Cortex of kidney (tissue), 1 donor: ENCODE measurements at places on chromosomes 7 and 10.

DNA sequence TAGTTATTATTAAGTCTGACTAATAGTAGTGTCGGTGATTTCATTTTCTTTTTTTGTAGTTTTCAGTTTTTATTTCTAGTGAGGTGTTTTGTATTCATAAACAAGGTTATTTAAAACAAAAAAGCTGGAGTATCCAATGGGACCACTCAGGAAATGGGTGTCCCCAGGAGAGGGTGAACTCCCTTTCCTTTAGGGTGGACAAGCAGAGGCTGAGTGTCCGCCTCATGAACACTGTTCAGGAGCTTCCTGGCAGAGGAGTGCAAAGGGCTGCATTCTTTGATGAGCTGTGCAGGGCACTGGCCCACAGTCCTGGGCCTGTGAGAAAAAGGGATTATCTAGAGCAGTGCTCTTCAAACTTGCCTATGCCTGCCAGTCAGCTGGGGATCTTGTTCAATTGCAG is 56.0 kb downstream of the ADAMTS14 start:
- DNase-seq, result no peak

DNA sequence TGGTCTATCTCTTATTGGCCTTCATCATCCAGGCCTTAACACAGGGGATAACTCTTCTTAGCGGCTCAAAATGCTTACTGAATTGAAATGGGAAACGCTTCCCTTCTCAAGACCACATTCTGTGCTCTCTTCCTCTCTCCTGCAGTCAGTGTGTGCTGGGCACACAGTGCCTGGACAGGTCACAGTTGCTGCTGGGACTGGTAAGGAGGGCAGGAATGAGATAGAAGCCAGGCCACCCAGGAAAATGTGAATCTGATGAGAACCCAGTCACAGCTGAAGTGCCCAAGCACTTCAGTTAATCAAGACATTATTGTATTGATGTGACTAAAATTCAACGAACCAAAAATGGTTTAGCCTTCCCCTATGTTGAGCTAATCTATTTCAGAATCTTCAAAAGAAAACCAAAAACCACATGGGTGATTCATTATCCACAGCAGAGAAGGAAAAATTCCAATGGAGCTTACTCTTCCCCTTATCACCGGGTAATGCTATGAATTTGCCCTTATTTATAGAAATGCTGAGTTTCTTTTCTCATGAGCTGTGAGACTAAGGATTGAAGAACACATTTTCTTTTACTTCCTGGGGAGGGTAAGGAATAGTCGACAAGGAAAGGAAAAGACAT is 41.2 kb upstream of the PLPP4 start:
- no peak for DNase-seq

DNA sequence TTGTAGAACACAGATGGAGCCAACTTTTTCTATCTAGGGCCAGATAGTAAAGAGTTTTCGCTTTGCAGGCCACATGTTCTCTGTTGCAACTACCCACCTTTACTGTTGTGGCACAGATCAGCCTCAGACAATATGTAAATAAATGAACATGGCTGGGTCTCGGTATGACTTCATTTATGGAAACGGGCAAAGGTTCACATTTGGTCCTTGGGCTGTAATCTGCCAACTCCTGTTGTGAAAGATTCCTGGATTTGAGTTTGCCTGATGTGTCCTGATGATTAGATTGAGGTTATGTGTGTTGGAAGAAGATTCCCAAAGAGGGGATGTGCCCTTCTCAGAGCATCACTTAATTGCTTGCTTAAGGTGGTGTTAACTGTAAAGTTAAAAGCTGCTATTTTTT is 38.2 kb downstream of the RBM20 start:
- no peak for DNase-seq

- no peak for DNase-seq
Observed at GRCh38 chr10:70477661-70478162, 855 bp upstream of the PALD1 start.

- no peak for DNase-seq
Observed at GRCh38 chr7:131747658-131748232, 191.3 kb upstream of the PODXL start.

GRCh38 chr7:103541026-103541425 is 95.0 kb upstream of the SLC26A5 start:
- DNase-seq, result no peak

DNA sequence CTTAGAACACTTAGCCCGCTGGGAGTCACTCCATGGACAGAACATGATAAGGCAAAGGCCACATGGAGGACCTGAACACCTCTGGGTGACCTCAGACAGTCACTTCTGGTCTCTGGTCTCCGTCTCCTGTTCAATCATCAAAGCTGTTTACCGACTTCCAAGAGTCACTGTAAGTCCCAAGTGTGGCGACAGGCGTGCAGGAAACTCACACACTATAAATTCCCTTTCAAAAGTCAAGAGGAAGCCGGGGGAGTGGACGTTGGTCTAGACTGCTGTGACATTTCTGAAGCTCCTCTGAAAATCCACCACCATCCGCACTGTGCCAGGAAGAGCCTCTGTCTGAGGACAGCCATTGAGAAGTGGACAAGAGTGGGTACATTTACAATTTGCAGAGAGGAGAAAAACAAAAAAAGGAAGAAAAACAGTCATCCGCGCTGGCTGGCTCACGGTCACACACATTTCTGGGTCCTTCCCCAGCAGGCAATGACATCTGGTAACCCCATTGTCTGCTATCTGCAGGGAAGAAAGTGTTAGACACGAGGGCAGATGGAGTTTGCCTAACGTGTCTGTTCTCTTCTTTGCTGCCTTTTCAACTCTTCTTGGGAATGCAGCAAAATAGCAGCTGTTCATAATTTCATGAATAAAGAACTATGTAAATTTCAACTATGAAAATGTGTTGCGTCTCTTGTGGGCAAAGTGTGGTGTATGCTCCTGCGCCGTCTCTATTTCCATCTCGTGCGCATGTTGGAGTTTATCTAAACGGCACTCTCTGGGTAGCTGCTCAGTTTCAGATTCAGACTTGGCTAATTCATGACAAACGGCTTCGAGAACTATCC is 32.9 kb upstream of the CUX1 start:
- no peak for DNase-seq

DNA sequence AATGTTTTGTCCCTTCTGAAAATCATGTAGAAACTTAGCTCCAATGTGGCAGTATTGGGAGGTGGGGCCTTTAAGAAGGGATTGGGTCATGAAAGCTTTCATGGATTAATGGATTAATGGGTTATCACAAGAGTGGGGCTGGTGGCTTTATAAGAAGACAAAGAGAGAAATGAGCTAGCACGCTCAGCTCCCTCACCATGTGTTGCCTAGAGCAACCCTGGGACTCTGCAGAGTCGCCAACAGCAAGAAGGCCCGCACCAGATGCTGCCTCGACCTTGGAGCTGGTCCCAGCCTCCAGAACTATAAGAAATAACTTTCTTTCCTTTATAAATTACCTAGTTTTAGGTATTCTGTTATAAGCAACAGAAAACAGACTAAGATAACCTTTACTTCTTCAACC is 74.9 kb upstream of the HECW1 start:
- DNase-seq, result no peak

- no peak for DNase-seq
Observed at GRCh38 chr10:14116021-14116420, 214.7 kb downstream of the FRMD4A start.

- no peak for DNase-seq
Observed at GRCh38 chr10:20017961-20018360, 201.7 kb downstream of the PLXDC2 start.

GRCh38 chr7:94178230-94178629 is 174.1 kb upstream of the BET1 start:
- DNase-seq, result no peak

GRCh38 chr10:34184939-34185386 is 630.1 kb downstream of the PARD3 start:
- no peak for DNase-seq

DNA sequence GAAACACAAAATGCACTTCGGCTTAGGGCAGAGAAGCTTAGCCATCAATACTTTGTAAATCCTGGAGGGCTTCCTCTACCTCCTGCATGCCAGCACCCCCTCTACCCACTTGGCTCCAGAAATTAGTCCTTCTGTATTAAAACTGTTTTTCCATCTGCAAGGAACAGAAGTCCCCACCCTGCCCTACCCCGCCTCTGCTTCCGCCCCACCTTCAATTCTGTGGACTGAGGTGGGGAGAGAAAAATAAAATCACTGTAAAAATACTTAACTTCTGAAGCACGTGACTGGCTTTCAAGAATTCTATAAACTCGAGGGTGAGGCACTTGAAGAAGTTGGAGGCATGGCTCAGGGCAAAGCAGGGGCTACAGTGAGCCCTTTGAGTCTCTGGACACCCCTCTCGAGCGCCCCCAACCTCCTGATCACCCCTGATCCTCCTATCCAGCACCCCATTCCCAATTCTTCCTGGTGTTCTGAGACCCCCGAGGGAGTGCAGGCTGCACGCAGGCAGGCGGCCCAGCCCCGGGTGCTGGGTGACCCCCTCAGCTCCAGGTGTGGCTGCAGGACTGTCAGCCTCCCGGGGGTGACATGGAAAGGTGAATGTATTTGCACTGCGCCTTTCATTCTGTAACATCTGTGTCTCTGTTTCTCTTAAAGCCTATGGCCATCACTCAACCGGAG is 7.3 kb upstream of the KIAA1217 start:
- DNase-seq, result no peak

DNA sequence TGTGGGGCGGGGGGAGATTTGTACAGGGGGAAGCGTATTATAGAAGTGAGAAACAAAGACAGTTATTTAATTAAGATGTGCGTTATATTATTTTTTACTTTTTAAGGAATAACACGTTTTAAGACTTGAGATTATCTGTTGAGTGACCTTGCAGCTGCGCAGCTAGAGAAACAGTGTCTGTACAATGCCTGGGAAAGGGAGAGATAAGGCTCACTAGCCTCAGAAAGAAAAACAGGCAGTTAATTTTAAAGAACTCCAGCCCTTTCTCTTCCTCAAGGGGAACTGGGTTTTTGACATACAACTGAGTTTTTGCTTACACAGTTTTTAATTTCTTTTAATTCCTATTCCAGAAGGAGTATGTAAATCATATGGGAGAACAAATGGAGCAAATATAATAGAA is 50.7 kb downstream of the LMBR1 start:
- no peak for DNase-seq

GRCh38 chr10:71579668-71580067 is 139.9 kb downstream of the C10orf105 start:
- no peak for DNase-seq

- no peak for DNase-seq
Observed at GRCh38 chr10:130927157-130927556, 384.4 kb downstream of the TCERG1L start.

GRCh38 chr10:99292159-99292558 is 37.0 kb upstream of the CNNM1 start:
- no peak for DNase-seq

DNA sequence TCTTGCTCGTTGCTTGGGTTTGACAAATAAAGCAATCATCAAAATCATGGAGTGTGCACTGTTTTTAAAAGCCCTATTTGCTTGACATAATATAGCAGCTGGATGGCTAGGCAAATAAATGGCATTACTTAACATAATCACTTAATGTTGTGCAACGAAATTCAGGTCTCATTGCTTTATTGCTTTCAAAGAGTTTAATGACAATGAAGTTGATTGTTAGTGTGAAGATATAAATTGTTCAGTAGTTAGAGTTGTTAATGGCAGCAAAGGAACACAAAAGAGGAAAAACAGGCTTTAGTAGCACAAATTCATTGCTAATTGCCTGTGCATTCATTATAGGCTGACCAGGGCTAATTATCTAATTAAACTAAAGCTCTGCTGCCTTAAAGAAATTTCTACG is 7.6 kb upstream of the ADO start:
- DNase-seq, result no peak

DNA sequence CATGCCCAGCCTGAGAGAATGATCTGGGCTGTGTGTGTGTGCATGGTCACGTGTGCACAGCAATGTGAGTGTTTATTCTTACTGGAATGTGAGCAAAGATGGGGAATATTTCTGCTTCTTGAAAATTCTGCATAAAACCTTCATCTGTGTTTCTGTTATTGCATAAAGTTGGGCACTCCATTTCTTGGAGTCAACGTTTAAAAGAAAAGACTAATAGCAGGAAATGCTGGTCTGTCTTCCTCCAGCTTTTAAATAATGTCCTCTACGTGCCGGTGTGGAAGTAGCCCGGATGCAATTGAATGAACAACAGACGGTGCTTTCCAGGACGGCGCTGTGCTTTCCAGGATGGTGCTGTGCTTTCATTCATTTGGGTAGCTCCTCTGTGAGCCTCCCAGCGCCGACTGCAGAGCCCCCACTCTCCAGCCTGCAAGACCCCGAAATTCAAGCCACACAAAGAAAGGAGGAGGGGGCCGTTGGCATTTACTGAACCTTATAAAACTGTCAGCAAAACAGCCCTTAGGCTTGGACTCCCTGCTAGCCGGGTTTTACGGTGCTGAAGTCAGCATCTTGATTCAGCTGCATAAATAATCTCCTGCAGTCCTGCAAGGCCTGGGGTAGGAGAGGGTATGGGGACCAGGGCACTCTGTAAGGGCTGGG is 158.2 kb upstream of the PRKCQ start:
- no peak for DNase-seq

DNA sequence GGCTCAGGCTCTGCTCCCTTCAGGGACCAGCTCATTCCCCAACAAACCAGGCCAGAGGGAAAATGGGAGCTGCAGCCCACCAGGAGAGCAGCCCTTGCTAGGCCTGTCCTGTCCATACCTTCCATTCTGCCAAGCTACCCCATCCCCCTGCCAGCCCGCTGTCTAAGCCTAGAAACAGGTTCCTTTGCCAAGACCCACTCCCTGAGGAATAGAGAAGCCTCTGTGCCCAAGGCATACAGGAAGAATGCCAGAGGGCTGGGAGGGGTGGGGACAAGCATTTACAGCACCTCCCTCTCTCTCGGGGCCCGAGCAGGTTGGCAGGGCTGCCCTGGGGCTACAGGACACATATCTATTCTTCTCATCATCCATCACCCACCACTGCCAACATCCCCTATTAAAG is 178.3 kb downstream of the GRID1 start:
- DNase-seq, result no peak

DNA sequence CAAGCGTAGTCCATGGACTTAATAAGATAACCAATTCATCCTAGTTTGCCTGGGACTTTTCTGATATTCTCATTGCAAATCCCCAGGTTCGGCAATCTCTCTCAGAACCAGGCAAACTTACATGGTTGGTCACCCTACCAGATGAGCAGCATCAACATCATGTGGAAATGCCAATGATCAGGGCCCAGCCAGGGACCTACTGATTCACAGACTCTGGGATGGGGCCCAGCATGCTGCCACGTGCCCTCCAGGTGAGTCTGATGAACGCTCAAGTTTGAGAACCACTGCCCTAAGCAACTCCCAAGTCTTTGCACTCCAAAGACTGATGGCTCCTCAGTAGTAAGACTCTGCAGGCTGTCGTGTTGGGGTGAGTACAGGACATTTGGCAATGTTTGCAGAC is 2.7 kb downstream of the LAMB4 start:
- no peak for DNase-seq

DNA sequence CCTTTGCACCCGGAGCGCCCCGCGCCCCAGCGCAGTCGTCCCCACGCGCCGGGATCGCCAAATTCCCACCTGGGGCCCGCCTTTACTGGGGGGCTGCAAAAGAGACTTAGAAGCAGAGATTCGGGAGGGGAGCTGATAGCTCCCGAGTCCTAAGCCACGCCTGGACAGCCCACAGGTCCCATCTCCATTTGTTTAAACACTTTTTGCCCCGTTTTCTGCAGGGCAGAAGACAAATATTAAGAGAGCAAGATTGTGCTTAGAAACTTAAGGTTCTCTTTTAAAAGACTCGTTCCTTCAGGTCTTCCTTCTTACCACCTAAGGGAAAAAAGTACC is 299.1 kb upstream of the NFE2L3 start:
- no peak for DNase-seq

GRCh38 chr10:88493691-88494483 is 89.2 kb downstream of the RNLS start:
- DNase-seq, result no peak

GRCh38 chr10:33067481-33067880 is 109.5 kb upstream of the ITGB1 start:
- no peak for DNase-seq
